ENCODE measurements at places on chromosomes 2 and 18. TPM values are rescaled to one million over a fixed set of nuclear protein-coding genes. Genes with fewer than 3 reads are reported as not detected.

GRHL1 gene
- polyA plus RNA-seq, result 10.1 TPM

HOXD8 gene
- 29.9 TPM for polyA plus RNA-seq

KIAA1328 gene
- 9.0 TPM for polyA plus RNA-seq

IL36A gene
- not detected for polyA plus RNA-seq

ALKAL2 gene
- 3.4 TPM for polyA plus RNA-seq

IL18RAP gene
- not detected for polyA plus RNA-seq

PRKAG3 gene
- polyA plus RNA-seq, result 0.23 TPM

CCDC150 gene
- 6.8 TPM for polyA plus RNA-seq

CDH19 gene
- 1.8 TPM for polyA plus RNA-seq
